NCI-H82 (cell line): ENCODE measurements at places on chromosomes 2 and 18.
A peak's percentile ranks its signal among the peaks of the same experiment; 100 is the strongest.

DNA sequence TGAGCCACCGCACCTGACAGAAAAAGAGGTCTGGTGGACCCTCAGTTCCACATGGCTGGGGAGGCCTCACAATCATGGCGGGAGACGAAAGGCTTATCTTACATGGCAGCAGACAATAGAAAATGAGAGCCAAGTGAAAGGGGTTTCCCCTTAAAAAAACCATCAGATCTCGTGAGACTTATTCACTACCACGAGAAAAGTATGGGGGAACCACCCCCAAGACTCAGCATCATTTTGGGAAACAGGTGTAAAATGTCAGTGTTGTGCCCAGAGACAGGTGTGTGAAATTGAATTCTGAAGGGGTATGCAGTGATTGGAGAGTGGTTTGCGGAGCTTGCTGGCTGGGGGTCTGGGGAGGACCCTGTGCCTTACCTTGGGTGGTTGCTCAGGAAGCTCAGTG is 4.6 kb upstream of the D2HGDH start:
- no peak for DNase-seq

DNA sequence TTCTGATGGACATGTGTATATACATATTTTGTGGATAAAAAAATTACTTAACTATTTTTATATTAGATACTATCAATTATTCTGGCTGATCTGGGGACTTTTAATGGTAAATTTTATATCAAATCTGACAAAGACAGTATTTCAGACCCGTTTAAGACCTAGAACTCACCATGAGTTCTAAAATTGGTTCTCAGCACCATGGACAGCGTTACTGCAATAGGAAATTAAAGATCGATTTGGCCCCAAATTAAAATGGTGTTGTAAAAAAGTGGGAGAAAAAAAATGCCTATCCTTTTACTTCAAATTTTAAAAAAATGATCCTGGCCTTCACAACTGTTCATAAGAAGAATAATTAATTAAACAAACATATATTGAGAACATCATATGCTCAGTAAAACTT is 919 bp upstream of the SCN2A start:
- no peak for DNase-seq

- no peak for DNase-seq
Observed at GRCh38 chr18:59432803-59433597, 73.9 kb upstream of the LMAN1 start.

DNA sequence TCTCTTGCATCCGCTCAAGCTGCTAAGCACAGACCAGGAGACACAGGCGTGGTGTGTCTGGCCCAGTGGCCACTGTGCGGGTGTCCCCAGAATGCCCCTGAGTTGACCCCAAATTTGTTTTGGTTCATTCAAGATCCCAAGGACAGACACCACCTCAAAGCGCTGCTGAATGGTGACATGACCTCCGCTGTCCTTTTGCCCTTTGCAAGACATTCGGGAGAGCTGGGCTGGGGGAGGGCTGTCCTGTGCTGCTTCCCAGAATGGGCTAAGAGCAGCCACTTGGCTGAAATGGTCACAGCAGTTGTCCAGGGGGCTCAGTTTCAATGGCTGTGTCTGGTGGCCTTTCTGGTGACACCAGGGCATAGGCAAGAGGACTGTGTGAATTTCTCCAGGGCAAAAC is 84.1 kb downstream of the SMIM21 start:
- no peak for DNase-seq

GRCh38 chr2:96890726-96891385 is 21.0 kb upstream of the SEMA4C start:
- no peak for DNase-seq

DNA sequence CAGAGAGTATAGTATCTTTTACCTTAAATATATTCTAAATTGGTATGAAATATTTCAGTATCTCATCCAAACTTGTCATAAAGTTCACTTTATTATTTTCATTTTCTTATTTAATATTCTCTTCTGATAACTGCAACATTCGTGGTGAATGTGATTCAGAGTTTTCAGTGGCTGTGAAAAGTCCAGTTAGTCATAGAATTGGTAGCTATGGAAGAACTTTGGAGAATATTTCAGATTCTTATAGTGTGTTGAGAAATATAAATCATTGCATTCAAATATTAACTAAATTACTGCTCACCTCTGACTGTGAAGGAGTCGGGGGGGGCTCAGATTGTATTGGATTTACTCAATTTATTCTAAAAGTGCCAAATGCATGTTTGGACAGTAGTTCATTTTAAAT is 178.6 kb upstream of the VWC2L start:
- no peak for DNase-seq

DNA sequence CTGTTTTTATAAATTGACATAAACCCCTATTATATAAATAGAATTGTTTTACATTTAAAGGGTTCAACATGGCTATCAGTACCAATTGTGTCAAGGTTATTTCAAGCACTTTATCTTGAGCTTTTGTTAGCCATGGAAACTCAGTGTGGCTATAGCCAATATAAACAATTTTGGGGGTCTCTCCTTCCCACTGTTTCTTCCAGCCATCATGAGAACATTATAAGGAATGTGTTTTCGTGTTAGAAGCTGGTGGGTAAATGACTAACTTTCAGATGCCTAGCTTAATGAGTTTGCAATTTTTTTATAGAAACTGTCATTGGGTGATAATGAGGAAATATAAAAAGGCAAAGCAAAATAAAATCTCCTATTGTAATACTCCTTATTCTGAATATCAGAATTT is 153.5 kb upstream of the FOSL2 start:
- DNase-seq, result no peak

GRCh38 chr18:76821875-76822505 is 367 bp upstream of the ZNF236 start:
- DNase-seq, result peak; percentile 66

DNA sequence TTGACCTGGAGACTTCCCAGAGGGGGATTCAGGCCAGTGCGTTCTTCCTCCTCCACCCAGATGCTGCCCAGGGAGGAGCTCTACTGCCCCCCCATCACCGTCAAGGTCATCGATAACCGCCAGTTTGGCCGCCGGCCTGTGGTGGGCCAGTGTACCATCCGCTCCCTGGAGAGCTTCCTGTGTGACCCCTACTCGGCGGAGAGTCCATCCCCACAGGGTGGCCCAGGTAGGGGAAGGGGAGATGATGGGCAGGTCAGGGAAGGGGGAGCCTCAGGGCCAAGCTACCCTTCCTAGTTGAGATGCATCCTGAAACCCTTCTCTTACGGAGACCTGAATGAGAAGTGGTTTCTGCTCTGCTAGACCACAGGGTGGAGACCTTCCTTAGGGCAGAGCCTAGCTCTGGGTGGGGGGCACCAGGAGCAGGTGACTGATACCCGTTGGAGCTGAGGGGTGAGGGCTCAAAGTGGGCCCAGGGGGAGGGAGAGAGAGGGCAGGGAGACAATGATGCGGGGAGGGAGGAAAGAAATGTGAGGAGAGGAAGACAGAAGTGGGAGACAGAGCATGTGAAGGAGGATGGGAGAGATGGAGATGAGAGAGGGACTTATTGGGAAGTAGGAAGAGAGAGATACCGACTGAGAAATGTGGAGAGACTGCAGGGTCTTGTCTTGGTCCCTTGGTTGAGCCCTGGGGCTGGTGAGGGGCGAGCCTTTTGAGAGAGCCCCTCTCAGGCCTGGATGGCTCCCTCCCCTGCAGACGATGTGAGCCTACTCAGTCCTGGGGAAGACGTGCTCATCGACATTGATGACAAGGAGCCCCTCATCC is 159.4 kb downstream of the DYSF start:
- no peak for DNase-seq

DNA sequence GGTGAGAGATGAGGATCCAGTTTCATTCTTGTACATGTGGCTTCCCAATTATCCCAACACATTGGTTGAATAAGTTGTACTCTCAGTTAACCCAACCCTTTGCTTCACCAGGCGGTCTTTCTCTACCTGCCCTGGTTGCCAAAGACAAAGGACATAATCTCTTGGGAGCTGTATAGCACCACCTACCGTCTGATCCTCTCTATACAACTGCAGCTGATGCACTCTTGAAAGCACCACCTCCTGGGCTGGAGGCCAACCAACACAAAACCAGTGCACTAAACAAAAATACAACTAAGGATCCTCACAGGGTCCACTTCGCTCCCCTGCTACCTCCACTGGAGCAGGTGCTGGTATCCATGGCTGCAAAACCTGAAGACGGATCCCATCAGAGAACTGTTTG is 473.6 kb upstream of the NRXN1 start:
- peak; percentile 7 for DNase-seq

DNA sequence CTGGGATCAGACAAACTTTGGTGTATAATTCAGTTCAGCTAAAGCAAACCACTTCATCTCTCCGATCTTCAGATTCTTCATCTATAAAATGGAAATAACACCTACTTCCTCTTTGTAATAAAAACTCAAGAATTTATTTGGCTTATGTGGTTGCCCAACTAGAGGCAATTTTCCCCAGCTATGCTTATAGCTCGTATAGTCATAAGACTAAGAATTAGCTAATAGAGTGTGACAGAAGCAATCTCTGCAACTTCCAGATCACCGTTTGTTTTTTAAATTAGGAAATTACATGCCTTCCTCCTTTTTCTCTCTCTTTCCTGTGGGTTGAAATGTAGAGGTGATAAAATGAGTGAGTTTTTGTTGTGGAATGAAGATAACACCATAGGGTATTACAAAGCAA is 35.3 kb upstream of the KCNF1 start:
- no peak for DNase-seq

GRCh38 chr2:198162276-198162675 is 357.9 kb downstream of the PLCL1 start:
- no peak for DNase-seq

- DNase-seq, result no peak
Observed at GRCh38 chr2:11810237-11810977, 64.0 kb downstream of the LPIN1 start.

- DNase-seq, result no peak
Observed at GRCh38 chr18:77092104-77093066, 40.2 kb downstream of the MBP start.

GRCh38 chr2:195238379-195238778 is 418.6 kb upstream of the SLC39A10 start:
- no peak for DNase-seq

DNA sequence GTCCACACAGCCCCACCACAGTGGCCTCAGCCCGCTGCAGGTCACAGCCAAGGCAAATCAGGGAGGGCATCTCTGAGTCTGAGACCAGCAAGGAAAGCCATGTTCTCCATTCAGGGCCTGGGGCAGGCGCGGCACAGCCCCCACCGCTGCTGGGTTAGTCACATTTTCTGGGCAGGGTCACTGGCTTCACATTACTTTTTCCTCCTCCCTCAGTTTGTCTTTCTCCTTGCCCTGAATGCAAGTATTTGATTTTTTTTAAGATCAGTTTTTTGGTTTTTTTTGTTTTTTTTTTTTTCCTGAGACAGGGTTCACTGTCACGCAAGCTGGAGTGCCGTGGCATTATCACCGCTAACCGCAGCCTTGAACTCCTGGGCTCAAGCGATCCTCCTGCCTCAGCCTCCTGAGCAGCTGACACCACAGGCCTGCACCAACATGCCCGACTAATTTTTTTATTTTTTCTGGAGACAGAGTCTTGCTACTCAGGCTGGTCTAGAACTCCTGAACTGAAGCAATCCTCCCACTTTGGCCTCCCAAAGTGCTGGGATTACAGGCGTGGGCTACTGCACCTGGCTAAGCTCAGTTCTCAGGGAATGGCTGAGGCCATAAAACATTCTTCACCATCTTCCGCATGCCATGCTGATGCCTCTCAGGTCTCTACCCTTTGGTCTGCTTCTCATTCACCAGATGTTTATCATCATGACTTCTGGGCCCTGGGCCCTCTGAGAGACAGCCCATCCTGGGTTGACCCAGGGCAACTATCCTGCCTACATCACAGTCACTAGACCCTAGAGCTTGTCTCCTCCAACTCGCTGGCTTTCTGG is 628 bp upstream of the CAPG start:
- no peak for DNase-seq

DNA sequence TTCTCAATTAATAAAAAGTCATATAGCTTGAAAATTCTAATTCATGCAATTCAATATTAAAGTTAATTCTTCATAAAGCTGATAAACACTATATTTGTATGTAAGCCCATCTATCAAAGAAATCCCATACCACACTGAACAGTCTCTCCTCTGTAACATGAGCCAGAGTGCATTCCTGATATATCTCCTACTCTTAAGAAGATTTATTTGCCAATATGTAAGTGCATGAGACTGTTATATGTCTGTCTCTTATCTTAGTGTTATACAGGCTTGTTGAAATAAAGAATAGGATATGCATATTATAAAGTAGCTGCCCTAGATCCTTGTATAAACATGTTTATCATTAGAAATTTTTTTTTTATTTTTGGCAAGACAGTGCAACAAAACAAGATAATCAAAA is 40.4 kb upstream of the TTC32 start:
- DNase-seq, result no peak
